ENCODE measurements at places on chromosomes 5 and 9.

DNA sequence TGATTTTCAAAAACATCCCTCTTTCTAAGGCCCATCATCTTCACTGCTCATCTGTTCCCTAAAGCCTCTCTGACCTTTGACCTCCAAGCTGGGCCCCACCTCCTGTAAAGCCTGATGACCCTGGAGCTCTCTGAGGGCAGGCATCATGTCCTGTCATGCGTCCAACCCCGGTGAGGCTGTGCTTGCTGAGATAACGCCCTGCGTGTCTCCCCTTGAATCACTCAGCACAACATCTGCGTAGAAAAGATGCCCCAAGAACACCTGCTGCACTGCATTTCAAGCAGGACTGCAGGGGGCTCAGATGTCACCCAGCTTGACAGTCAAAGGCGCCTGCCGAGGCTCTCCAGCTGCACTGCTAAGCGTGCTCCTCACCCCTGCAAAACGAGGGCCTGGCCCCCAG, 78.0 kb downstream of the OTULIN start:
- no peak for DNase-seq

DNA sequence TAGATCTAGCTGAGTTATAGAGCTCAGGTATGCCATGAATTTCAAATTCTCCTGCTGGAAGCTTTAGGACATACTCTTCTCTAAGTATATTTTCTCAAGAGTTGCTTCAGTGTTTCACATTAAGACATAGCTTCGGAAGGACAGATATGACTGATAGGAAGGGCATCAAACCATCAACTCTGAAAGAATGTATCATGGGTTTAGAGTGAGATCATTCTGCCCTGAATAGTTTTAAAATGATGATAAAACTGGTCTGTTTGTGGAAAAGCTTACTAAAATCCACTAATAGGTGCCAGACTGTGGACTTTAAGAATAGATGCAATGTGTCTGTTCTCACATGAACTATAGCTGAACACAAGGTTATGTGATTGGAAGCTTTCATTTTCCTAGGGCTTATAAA, 8.4 kb downstream of the SPEF2 start:
- no peak for DNase-seq

DNA sequence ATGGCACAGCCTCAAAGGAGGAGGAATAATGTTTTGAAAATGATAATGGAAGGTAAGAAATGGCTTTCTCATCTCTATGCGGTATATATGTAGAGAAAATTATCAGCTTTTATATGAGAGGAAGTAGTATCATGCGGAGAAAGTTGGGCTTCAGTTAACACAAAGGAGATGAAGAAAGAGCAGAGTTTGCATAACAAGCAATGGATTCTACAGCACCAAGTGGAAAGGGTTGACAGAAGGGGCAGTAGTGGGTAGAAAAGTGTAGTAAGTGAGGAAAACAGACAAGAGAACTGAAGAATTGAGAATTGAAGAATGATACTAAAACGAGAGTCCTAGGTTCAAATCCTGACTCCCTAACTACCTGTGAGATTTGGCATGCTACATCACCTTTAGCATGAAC, 51.0 kb downstream of the GNG10 start:
- DNase-seq, result no peak

DNA sequence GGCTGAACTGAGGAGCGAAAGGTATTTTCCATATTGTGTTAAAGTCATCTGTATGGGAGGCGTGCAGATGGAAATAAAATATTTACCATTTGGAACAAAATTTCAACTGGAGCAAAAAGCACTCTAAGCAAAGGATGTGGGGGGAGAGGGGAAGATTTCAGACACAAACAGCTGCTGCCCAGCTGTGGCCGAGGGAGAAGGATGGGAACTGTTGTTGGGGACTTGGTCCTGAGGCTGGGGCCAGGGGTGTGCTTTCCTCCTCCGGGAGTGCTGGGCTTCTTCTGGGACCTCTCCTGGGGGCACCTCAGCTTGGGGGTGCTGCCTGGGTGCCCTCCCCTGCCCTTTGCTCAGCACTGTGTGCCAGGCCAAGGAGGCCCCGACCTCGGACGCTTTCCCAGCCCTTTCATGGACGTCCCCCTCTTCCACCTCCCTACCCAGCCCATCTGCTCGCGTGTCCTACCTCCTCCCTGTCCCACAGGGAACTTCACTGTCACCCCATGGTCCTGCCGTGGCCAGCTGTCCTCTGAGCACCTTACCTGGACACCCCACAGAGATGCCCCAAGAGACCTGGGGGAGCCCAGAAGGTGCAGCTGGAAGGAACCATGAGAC, 101.9 kb upstream of the COL5A1 start:
- no peak for DNase-seq

GRCh38 chr5:52725808-52726207, 61.9 kb upstream of the ITGA1 start:
- peak; percentile 80 for DNase-seq

DNA sequence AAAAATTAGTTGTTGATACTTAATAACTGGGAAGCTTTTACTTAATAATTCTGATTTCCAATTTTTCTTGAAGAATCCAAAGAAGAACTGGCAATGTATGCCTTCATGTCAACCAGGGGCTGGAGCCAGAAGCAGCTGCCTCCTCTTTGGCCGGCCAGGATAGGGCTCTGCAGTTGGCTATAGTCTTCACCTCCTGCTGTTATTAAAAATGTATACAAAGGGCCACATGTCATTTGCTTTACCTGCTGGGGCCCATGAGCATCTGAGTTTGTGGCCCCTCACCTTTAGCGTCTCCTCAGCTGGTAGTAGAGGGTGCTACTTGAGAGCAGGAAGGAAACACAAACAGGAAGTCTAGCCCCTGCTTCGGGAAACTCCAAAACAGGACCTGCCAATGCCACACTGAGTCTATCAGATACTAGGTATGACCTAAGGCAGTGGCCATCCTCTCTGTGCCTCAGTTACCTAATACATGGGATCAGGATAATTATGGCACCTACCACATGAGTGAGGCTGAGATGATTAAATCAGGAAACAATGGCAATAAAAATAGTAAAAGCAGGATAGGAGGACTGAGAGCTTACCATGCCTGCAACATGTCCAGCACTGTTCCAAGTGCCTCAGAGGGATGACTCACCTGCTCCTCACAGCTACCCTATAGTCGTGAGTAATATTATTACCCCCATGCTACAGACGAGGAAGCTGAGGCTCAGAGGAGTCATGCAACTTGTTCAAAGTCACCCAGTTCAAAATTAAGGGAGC, 21.3 kb downstream of the CCDC69 start:
- no peak for DNase-seq

GRCh38 chr5:34415559-34416198, 240.4 kb upstream of the RAI14 start:
- no peak for DNase-seq

GRCh38 chr5:57176350-57176857, 2.5 kb downstream of the GPBP1 start:
- no peak for DNase-seq

- no peak for DNase-seq
Observed at GRCh38 chr5:172064358-172064757, 57.9 kb upstream of the FBXW11 start.

DNA sequence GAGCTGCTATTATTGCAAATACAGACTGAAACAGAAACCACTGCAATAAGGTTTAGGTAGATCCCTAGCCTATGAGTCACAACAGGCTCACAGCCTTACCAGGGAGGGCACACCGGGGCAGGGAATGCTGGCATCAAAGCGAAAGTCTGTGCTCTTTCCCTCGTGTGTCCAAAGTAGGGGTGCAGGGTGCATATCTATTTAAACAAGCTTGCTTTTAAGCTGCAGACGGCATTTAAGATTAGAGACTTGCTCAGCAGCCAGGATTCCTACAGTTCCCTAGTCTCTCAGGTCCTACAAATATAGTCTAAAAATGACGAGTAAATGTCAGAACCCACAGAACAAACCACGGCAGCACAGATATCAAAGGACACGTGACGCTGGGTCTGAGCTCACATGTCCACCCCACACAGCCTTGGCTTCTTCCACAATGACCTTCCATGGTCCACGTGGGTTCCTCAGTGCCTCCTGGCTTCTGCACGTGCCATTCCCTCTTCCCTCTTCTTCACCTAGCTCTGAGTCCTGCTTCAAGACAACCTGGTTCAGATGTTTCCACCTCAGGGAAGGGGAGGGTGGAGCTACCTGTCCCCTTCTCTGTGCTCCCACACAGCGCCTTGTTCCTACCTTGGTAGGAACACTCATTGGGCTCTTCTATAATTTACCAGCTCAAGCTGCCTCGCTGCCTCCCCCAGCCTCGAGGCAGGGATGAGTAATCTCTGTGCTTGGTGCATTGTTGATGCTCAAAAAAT, 193.2 kb downstream of the MAPKAP1 start:
- no peak for DNase-seq

- DNase-seq, result peak; percentile 3
Observed at GRCh38 chr5:157148734-157149615, 6.3 kb upstream of the MED7 start.

- no peak for DNase-seq
Observed at GRCh38 chr9:138051586-138052321, 174.2 kb downstream of the CACNA1B start.

DNA sequence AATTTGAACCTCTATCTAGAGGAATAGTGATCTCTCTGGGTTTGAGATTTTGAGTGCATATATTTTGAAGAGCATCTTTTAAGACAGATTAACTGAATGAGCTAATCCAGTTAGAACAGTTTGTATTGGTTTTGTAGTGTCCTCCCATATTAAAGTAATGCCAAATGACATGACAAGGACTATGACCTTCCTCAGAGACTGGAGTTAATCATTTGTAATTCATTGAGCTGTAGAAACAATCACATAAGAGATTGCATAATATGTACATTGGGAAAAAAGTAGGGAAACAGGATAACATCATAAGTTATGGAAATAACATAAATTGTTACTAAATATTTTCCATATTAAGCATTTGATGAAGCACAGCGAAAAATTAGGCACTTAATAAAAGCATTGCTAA, 45.8 kb upstream of the PRDM9 start:
- DNase-seq, result no peak

DNA sequence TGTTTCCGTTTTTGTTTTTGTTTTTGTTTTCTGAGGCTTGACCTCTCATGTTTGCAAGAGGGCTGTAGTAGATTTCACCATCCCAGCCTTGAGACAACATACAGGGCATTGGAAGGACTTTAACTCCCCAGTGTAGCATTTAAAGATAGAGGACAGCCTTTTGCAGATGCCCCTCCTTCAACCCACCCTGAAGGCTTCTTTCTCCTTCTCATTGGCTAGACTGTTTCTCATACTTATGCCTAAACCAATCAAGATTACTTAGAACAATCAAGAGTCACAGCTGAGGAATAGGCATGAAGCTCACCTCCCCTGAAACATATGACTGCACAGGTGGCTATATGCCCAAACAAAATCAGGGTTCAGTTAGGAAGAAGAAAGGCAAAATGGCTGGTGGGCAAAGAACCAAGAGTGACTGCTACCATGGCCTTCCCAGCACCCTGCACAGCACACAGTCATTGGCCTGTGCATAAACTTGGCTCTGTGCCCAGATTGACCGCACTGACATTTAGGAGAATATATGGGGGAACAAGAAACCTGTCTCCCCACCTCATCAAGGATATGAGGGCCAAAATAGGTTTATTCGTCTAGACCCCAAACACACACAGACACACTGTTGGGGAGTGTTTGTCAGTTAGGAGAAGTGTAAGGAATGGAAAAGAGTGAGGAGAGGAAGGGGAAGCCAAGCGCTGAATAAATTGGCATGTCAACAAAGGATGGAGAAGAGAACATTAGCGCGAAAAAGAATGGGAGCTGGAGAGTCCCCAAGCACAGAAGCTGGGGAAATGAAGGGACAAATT, 137.3 kb upstream of the RANBP3L start:
- no peak for DNase-seq
